ENCODE measurements at places on chromosomes 16 and 17.

GRCh38 chr17:17020821-17021193 is 21.4 kb upstream of the MPRIP start:
- no peak for DNase-seq

GRCh38 chr17:36650096-36650775 is 48.9 kb downstream of the MRM1 start:
- DNase-seq = no peak

- DNase-seq = no peak
These were observed 24.5 kb downstream of the STXBP4 start for GRCh38 chr17:54992797-54993639.

DNA sequence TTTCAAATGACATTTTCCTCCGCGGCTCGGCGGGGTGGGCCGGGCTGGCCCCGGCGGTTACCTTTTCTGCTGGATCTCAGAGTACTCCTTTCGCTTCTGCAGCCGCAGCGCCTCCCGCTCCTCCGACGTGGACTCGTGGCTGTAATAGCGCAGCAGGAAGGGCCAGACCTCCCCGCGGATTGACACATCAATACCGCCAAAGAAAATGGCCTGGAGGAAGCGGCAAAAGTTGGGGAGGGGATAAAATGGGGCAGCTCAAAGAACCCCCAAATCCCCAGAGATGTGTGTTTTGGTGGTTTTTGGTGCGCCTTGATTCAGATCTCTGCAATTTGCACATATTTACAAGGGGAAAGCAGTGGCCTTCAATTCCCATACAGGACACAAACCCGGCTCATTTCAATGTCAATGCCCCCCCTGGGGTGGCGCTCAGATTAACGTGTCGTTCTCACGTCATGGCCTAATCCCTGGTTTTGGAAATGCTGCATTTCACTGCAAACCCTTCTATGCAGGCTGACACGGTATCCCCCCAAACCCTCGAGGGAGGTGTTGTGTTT is 85.9 kb downstream of the TBC1D16 start:
- no peak for DNase-seq

DNA sequence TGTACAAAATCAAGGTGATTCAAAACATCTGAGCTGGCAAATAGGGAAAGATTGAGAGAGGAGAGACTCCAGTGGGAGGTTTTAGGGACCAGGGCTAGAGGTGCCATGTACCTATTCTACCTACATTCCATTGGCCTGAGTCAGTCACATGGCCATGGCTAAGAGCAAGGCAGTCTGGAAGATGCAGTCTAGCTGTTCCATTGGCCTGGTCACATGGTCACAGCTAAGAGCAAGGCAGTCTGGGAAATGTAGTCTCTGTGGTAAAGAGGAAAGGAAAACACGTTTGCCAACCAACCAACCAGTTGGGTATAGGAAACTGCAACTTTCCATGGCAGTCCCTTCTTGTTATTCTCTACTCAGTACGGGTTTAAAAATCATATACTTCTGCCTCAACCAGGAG is 369.1 kb downstream of the XYLT1 start:
- no peak for DNase-seq

DNA sequence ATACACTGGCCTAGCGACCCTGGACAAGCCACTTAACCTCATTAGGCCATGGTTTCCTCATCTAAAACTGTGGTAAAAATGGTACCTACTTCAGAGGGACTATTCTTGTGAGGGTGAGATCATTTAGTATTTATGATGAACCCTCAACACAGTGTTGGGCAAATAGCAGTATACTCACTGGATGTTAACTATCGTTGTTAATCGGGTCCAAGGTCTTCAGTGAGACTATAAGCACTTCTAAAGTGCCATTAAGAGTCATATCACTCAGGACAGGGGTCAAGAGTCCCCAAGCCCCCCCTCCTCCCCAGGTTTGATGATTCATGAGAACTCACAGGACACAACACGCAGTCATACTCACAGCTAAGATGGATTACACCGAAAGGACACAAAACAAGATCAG is 11.0 kb downstream of the TK2 start:
- no peak for DNase-seq

- no peak for DNase-seq
These were observed 30.9 kb downstream of the CBLN1 start for GRCh38 chr16:49250689-49251088.

GRCh38 chr16:89320782-89321501 is 103.4 kb downstream of the ZNF778 start:
- DNase-seq = peak; percentile 46

DNA sequence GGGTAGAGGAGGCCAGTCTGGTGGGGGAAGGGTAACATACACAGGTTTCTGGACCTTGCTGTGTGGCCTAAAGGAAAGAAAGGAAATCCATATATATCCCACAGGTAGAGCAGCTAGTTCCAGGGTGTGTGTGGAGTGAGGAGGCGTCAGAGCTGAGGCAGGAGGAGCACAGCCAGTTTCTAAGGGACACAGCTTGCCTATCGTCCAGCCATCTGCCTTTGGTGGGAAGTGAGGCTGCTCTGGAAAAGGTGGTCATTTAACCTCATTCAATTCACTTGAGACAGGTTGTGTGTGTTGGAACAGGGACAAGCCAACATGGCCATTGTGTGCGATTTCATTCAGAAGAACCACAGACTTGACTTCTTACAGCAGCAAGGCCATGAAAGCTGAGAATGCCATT is 36.9 kb upstream of the ERN1 start:
- no peak for DNase-seq

DNA sequence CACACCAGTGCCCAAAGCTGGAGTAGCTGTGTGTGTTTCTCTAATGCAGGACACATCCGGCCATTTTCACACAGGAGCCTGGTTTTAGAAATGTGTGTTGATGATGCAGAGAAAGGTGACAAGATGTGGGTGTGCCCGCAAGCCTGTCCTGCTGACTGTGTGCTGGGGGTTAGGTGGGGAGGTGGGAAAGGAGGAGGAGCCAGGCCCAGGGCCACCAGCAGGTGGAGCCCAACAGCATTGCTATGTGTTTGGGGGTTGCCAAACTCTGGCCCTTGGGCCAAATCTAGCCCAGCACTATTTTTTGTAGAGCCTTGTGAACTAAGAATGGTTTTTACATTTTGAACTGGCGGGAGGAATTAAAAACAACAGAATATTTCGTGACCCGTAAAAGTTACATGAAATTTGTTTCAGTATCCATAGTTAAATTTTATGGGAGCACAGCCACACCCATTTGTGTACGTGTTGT is 61.7 kb upstream of the LGALS9 start:
- peak; percentile 46 for DNase-seq

Data from MG63 (cell line).